ENCODE measurements at places on chromosomes 3 and 15. TPM values are rescaled to one million over a fixed set of nuclear protein-coding genes. Genes with fewer than 3 reads are reported as not detected.

Gene CPNE9
- total RNA-seq = under 0.01 TPM

Gene SEMA6D
- 0.44 TPM for total RNA-seq

Gene PXYLP1
- total RNA-seq = 0.40 TPM

Gene EPHB3
- 0.60 TPM for total RNA-seq

Gene LRRK1
- total RNA-seq = 4.4 TPM

Gene CHDH
- total RNA-seq = under 0.01 TPM

Gene LMOD3
- total RNA-seq = not detected

Gene GP9
- not detected for total RNA-seq

Gene XRN1
- 44.2 TPM for total RNA-seq

Gene REC114
- not detected for total RNA-seq

Gene SLC28A1
- total RNA-seq = not detected

Gene KY
- total RNA-seq = not detected

Gene PLA2G4E
- not detected for total RNA-seq

Gene MINDY4B
- total RNA-seq = not detected

Gene GOLGA8F
- not detected for total RNA-seq

Gene MORC1
- total RNA-seq = not detected

Gene ARMC8
- total RNA-seq = 42.1 TPM

Gene ZNF80
- total RNA-seq = not detected

Gene EFHB
- total RNA-seq = 0.20 TPM
